NAMALWA (cell line): ENCODE measurements at places on chromosomes 2 and 18.

- DNase-seq, result no peak
Measured at GRCh38 chr18:38693104-38693503, 1127.5 kb upstream of the CELF4 start.

DNA sequence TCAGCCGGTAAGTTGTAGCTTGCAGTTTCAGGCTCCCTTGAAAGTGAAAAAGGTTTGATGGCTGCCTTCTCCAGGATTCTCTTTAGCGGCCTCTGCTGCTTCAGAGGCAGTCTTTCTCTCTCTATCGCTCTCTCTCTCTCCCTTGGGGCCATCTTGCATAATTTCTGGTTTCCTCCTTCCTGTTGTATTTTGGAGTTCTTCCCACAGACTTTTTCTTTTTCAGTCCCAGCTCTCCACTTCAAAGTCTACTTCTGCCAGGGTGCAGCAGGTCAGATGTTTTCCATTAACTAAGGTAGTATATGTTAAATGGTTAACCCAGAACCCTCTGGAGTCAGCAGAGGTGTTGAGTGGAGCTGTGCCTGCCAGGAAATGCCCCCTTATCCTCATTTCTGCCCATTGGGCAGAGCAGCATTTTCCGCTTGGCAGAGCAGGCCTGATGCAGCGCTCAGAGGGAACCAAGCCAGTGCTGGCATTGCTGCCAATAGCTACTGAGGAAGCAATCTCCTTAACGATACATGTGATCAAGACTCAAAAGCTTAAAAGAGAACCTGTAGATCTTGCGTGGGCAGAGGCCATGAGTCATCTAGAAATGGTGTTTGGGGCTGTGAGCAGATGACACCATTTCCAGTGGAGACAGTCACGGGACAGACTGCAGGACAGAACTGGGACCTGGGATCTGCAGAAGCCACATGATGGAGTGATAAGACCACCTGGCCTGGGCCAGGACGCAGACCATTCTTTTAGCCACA, 20.8 kb downstream of the DBI start:
- DNase-seq, result peak; percentile 54

DNA sequence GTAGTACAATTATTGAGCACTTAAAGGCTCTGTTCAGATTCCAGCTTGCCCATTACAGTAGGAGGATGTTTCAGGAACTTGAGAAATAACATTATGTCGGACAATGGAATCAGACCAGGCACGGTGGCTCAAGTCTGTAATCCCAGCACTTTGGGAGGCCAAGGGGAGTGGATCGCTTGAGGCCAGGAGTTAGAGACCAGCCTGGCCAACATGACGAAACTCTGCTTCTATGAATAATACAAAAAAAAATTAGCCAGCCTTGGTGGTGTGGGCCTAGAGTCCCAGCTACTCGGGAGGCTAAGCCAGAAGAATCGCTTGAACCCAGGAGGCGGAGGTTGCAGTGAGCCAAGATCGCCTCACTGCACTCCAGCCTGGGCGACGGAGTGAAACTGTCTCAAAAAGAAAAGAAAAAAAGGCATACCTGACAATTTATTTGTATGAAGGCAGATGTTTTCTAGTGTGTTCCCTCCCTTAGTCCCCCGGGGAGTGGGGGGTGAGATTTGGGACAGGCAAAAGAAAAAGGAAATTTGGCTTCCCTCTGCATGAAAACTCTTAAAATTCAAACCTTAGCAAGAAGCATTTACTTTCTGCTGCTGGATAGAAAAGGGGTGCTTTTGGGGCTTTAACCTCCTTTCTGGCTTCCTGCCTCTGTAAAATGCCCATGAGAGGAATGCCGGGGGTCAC, 13.7 kb upstream of the ZNF532 start:
- DNase-seq, result no peak

GRCh38 chr2:85852937-85853498, 35.8 kb downstream of the ST3GAL5 start:
- DNase-seq, result peak; percentile 49

DNA sequence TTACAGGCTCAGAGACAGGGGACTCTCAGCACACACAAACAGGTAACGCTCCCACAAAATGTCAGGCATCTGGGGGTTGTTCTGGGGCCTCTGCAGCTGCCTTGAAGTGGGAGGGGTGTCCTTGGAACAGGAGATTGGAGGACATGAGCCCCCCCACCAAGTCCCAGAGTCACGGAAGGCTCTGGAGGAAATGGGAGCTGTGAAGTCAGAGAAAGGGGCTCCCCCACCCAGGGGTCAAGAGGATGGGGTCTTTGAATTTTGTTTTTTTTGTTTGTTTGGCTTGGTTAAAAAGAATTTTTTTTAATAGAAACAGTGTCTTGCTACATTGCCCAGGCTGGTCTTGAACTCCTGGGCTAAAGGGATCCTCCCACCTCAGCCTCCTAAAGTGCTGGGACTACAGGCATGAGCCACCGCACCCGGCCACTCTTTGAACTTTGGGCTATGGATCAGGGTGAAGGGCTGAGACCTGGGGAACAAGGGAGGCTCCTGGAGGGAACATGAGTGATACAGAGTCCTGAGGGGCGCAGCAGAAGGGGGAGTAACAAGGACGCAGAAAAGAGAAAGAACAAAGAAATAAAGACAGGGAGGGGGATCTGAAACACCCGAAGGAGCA, 46.8 kb downstream of the TNS1 start:
- no peak for DNase-seq

DNA sequence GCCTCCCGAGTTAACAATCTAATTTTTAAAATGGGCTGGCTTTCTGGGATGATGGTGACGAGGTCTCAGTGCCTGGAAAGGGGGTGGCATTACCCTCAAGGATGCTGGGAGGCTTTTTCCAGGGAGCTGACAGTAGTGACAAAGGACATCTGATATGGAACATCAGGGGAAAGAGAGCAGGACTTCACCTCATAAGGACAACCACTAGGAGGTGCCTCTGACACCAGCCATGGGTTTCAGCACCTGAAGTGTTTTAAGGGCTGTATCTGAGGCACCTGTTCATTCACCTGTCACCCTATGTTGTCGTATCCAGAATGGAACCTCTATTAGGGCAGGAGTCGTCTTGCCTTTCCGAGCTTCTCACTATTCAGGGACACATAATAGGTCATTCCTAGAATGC, 10.8 kb downstream of the IL36B start:
- peak; percentile 6 for DNase-seq

- DNase-seq, result no peak
Measured at GRCh38 chr18:54794823-54795222, 33.5 kb upstream of the RAB27B start.

DNA sequence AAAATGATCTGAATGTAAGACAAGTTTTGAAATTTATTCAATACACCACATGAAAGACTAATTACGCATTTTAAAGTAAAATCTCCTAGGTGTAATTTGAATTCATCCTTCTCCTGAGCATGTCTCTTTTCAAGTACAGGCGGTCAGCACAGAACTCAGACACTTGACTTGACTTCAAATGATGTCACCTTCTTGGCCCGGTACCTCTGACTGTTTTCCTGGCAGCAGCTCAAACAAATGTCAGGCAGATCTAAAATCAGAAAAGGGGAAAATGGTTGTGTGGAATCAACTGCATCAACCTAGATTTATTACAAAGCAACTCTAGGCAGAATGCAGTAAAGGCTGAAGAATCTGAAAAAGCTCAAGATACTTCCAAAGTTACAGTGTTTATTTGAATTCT, 11.4 kb upstream of the PROKR1 start:
- no peak for DNase-seq

GRCh38 chr2:10303181-10303693, 533 bp downstream of the HPCAL1 start:
- DNase-seq, result no peak
